HFFc6 (cell line): ENCODE measurements at places on chromosomes 3 and 15. TPM values are rescaled to one million over a fixed set of nuclear protein-coding genes. Genes with fewer than 3 reads are reported as not detected.

Gene ITGA11
- total RNA-seq: 1.2 to 2.4 TPM (median 1.6 TPM) in 3 replicates

Gene CACNA2D2
- total RNA-seq: 0.09 TPM in 1 of 3 replicates, not detected in the others

GRCh38 chr3:79310016-79310415 is 457.8 kb downstream of the ROBO1 start:
- DNase-seq: no peak
- no peak overlapping the region for H3K27ac ChIP-seq
- peaks cover under 1% of the 10 kb centered on the region; the same call in 1 of the 2 replicates for H3K27me3 ChIP-seq
- no peaks in the 10 kb centered on the region for H3K4me1 ChIP-seq
- no peaks in the 10 kb centered on the region for H3K36me3 ChIP-seq

Gene TMEM207
- not detected in 3 replicates for total RNA-seq

DNA sequence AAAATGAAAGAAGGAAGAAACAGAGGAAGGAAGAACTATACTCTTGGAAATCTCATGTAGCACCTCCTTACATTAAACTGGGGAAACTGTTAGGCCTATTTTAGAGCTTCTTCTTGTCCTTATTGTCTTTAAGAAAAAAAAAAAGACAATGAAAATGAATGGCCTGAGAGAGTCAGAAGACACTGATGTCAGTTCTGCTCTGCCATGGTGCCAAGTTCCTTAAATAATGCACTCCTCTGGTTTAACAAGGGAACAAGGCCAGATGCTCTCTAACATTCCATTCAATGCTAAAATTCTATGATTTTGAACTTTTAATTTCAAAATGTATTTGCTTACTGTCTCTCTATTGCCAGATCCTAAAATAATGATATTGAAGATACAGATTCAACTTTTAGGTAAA is 4.4 kb upstream of the MBNL1 start:
- H3K27ac ChIP-seq: no peak overlapping the region
- no peak for DNase-seq
- H3K27me3 ChIP-seq: peaks cover 3% of the 10 kb centered on the region
- H3K36me3 ChIP-seq: peaks cover under 1% of the 10 kb centered on the region; the same call in 1 of the 2 replicates
- H3K4me3 ChIP-seq: no peak overlapping the region
- peaks cover 53% of the 10 kb centered on the region for H3K4me1 ChIP-seq

Gene MCTP2
- total RNA-seq: 1.2 to 4.9 TPM (median 4.2 TPM) in 3 replicates
